ENCODE measurements at places on chromosomes 11 and 22. TPM values are rescaled to one million over a fixed set of nuclear protein-coding genes. Genes with fewer than 3 reads are reported as not detected.

The GLYATL1 gene
- not detected for total RNA-seq

DNA sequence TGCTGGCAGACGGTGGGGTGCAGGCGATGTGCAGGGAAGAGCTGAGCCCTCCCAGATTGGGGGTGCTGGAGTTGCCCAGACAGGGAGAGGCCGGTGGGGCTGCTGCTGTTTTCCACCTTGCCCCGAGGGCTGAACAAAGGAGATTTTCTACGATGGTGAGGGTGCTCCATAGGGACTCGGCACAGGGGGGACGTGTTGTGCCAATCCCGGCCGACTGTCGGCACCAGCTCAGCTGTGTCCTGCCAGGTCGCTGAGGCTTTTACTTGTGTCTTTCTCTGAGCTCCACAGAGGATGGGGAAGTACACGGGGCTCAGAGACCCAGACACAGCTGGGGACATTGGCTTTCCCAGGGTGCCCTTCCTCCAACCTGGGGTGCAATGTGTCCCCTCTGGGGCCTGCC is 816.8 kb downstream of the BRD1 start:
- peak; percentile 58 for DNase-seq

DNA sequence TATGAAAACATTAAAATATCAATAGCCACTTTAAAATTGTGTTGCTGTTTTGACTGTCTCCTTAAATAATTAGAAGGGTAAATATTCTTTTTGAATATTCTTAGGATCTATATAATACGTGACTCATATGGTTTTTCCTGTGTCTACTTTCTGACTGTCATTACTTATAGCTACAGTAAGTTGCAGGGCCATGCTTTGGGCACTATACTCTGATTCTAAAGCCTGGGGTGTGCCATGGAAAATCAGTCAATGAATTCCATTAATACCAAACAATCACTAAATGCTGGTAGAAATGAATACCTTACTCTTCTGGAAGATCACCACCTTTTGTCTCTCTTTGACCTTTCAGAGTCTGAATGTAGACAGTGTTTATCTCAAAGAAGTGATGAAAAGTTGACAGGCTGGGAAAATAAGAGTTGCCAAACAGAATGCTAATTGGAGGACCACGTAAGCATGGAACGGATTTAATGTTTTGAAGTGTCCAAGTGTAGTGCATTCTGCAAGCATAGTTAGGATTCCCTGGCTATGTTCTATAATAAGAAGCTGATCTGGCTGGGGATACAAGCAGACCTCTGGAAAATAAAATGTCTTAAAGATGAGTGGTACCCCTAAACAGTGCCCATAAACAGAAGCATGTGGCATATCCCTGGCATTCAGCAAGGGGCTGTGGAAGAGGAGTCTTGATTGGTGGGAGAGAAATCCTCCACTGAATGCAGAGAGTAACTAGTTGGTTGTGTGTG is 16.8 kb downstream of the LUZP2 start:
- DNase-seq, result no peak

DNA sequence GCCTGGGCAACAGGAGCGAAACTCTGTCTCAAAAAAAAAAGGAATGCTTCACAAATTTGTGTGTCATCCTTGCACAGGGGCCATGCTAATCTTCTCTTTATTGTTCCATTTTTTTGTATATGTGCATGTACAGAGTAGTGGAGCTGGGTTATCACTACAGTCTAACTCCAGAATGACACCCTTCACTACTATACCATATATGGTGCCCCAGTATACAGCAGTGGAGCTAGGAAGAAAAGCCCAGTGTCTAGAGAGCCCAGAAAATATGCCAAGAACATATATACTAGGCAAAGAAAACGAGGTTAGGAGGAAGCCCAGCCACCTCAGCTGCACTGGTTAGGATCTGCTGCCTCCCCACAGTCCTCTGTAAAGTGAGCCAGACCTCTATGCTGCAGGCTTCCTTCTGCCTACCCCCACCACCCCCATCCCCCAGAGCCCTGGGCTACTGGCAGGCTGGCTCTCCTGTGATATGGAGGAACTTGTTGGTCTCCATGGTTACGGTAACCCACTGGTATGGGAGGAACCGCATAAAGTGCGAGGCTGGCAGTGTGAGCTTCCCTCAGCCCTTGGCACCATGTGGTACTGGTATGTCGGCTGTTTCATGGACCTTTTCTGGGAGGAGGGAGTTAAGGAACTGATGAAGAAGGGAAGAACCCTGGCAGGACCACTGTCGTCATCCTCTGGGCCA is 34.3 kb downstream of the RCOR2 start:
- DNase-seq, result no peak

The TRABD gene
- total RNA-seq, result 18.3 TPM

The OR10V1 gene
- not detected for total RNA-seq
